ENCODE measurements at places on chromosomes 13 and 19. TPM values are rescaled to one million over a fixed set of nuclear protein-coding genes. Genes with fewer than 3 reads are reported as not detected.

The U2AF2 gene
- 229 TPM for total RNA-seq

The IZUMO4 gene
- total RNA-seq: 0.86 TPM

The POGLUT2 gene
- 27.1 TPM for total RNA-seq

The ZNF829 gene
- total RNA-seq: 1.9 TPM

The SIRT2 gene
- 48.4 TPM for total RNA-seq

The ZNF497 gene
- total RNA-seq: not detected

The ZNF101 gene
- 3.2 TPM for total RNA-seq

The ZNF71 gene
- 3.5 TPM for total RNA-seq

The FBXO17 gene
- 22.3 TPM for total RNA-seq

The ZNF441 gene
- total RNA-seq: 2.3 TPM

The TNNI3 gene
- not detected for total RNA-seq

The LIN7B gene
- 21.0 TPM for total RNA-seq

The URAD gene
- not detected for total RNA-seq

The NTF4 gene
- not detected for total RNA-seq

The EBPL gene
- 147 TPM for total RNA-seq

The FBXL12 gene
- total RNA-seq: 27.7 TPM

The ADGRE3 gene
- not detected for total RNA-seq

The PSG4 gene
- 1.1 TPM for total RNA-seq

The AP1M2 gene
- 14.4 TPM for total RNA-seq

The LILRB2 gene
- total RNA-seq: not detected

The ANGPTL4 gene
- 9.8 TPM for total RNA-seq

The ZNF433 gene
- total RNA-seq: 3.0 TPM

The KLK2 gene
- total RNA-seq: not detected

The KLK10 gene
- not detected for total RNA-seq

The ZNF766 gene
- 7.1 TPM for total RNA-seq

The EDNRB gene
- total RNA-seq: not detected

The SPHK2 gene
- total RNA-seq: 11.0 TPM

The APOC1 gene
- 6.6 TPM for total RNA-seq

The ZNF845 gene
- 3.9 TPM for total RNA-seq

The MAB21L1 gene
- not detected for total RNA-seq

The CGB3 gene
- total RNA-seq: not detected

The CCDC122 gene
- total RNA-seq: 4.9 TPM

The ANGPTL8 gene
- total RNA-seq: not detected

The GDF15 gene
- total RNA-seq: 92.8 TPM

The MYO16 gene
- not detected for total RNA-seq

The TMPRSS9 gene
- total RNA-seq: not detected

The KLK15 gene
- total RNA-seq: not detected

The PRTN3 gene
- not detected for total RNA-seq

The CEACAM4 gene
- not detected for total RNA-seq

The ZNF600 gene
- total RNA-seq: 1.4 TPM

The C19orf67 gene
- not detected for total RNA-seq

The ERF gene
- total RNA-seq: 34.0 TPM

The FPR1 gene
- not detected for total RNA-seq

The ANKLE1 gene
- total RNA-seq: 0.29 TPM

The JSRP1 gene
- not detected for total RNA-seq

The TTC9B gene
- total RNA-seq: not detected

The HNRNPM gene
- total RNA-seq: 100 TPM

The FAM83E gene
- total RNA-seq: not detected

The PTPRH gene
- total RNA-seq: 6.9 TPM

The ZNF729 gene
- total RNA-seq: not detected

The ZNF730 gene
- under 0.01 TPM for total RNA-seq

The CALR gene
- 1,968 TPM for total RNA-seq

Measured in myometrial cell (primary cell).